ENCODE measurements at places on chromosomes 2 and 18.

- peak; percentile 40 for DNase-seq
Measured at GRCh38 chr2:6968319-6969100, 51.3 kb downstream of the RNF144A start.

DNA sequence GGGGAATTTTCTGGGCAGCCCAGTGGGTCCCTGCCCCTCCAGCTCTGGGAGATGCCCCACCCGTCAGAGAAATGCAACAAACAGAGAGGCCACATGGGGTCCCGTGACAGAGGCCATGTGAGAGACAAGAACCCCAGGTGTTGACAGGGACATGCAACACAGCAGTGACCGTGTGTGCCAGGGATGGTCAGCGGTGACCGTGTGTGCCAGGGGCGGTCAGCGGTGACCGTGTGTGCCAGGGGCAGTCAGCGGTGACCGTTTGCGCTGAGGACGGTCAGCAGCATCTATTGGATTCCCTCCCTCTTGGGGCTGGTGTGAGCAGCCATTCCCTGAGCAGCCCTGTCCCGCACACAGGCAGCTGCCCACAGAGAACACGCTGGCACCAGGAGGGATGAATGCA lies 146.6 kb upstream of the OTOS start:
- no peak for DNase-seq

DNA sequence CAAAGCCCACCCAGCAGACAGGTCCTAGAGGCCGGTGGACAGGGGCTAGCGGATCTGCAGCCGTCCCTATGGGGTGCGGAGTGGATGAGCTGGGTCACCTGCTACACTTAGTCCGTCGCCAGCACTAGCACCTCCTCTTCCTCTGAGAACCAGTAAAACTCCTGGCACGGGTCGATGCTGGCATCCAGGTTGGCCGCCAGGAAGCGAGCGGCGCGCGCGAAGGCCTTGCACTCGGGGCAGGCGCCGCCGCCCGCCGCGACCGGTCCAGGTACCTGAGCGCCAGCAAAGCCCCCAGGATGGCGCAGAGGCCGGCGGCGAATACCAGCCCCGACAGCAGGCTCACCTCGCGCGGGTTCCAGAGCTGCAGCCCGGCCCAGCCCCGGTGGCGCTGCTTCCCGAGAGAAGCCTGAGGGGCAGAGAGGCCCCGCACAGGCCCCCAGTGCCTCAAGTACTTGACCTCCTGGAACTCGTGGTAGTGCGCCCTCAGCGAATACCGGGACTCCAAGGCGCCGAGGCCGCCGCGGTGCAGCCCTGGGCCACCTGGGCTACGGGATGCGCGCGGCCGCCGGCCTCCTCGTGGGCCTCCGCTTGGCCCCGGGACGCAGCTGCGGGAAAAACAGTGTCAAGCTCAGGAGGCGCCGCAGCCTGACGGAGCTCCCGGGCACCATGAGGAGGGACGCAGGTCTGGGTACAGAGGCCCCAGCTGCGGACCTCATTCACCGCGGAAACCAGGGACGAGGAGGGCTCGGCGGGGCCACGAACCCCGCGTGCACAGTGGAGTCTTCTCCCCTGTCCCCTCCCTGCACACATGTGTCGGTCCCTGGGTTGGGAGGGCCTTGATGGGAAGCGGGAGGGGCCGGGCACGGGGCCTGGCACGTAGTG lies 27.5 kb upstream of the ALPP start:
- DNase-seq, result no peak

DNA sequence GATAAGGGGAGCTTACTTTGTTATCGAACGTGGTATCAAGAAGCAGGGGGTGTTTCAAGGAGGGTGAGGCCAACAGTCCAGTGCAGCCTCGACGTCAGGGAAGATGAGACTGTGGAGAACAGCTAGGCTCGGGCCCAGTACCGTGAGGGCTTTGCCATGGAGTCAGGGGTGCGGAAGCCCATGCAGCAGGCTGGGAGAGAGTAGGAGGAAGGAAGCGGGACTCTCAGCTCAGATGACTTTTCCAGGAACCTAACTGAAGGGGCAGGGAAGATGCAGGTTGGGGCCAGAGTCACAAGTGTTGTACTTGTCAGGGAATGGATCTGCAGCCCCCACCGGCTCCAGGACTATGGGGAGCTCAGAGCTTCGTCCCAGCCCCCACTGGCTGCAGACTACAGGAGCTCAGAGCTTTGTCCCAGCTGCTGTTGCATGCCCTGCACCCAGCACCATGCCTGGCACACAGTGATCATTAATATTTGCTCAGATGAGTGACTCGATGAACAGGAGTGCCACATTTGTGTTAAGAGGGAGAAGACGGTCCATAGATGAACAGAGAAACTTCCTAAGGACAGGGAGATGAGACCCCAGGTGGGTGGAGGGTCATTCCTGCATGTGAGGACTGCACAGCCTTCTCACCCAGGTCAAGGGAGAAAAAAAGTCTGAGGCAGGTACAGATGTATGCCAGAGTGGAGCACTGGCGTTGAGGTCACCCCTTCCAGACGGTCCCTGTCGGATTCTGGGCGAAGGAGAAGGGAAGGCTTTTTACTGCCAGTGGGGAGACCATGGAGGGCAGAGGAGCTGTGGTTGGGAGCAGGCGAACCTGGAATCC lies 36.4 kb downstream of the PTGR3 start:
- DNase-seq, result no peak

- DNase-seq, result no peak
Measured at GRCh38 chr18:9974279-9974915, 60.6 kb downstream of the VAPA start.

- DNase-seq, result no peak
Measured at GRCh38 chr2:159795841-159796690, 1.9 kb downstream of the CD302 start.

GRCh38 chr2:198440833-198441232 lies 636.4 kb downstream of the PLCL1 start:
- peak; percentile 26 for DNase-seq

- DNase-seq, result no peak
Measured at GRCh38 chr2:51297488-51297887, 265.6 kb upstream of the NRXN1 start.

DNA sequence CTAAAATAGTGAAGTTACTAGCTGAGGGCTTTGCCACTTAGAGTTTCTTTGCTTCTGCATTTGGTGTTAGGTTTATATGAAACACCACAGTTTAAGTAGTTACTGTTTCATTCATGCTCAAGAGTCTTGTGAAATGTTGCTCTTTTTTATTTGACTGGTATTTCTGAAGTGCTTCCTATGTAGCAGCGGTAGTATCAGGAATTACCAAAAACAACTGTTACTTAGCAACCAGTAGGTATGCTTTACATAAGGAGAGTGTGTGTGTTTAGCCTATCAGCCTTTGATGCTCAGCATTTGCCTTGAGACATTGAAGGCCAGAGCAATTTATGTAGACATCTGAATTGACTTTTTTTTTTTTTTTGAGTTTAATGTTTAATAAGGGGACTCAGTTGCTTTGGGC lies 3.6 kb downstream of the DIS3L2 start:
- no peak for DNase-seq

DNA sequence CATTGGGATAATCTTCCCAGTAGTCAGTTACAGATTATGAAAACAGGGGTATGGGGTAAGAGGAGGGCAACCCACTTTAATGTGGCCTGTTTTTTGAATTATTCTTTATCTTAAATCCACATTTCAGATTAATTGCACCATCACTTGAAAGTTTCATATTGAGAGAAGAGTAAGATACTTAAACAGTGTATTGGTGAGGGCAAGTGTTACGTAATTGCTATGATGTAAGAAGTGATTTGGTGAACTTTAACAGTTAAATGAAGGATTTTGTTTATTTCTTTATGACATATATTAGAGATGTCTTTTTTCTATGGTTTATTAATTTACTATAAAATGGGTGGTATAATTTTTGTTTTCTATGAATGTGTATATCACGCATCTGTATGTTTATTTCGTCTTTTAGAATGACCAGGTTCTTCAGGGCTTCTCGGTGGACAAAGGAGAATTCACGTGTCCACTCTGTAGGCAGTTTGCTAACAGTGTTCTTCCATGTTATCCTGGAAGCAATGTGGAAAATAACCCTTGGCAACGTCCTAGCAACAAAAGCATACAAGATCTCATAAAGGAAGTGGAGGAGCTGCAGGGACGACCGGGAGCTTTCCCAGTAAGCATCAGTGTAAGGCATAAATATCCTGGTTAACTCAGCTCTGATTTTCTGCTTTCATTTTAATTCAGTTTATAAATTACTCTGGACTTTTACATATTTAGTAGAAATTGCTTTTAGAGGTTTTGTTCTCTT lies 171.2 kb upstream of the MYO3B start:
- DNase-seq, result no peak

- no peak for DNase-seq
Measured at GRCh38 chr2:100831158-100831750, 11.3 kb downstream of the NPAS2 start.

GRCh38 chr2:26691881-26692278 lies 642 bp upstream of the KCNK3 start:
- no peak for DNase-seq

DNA sequence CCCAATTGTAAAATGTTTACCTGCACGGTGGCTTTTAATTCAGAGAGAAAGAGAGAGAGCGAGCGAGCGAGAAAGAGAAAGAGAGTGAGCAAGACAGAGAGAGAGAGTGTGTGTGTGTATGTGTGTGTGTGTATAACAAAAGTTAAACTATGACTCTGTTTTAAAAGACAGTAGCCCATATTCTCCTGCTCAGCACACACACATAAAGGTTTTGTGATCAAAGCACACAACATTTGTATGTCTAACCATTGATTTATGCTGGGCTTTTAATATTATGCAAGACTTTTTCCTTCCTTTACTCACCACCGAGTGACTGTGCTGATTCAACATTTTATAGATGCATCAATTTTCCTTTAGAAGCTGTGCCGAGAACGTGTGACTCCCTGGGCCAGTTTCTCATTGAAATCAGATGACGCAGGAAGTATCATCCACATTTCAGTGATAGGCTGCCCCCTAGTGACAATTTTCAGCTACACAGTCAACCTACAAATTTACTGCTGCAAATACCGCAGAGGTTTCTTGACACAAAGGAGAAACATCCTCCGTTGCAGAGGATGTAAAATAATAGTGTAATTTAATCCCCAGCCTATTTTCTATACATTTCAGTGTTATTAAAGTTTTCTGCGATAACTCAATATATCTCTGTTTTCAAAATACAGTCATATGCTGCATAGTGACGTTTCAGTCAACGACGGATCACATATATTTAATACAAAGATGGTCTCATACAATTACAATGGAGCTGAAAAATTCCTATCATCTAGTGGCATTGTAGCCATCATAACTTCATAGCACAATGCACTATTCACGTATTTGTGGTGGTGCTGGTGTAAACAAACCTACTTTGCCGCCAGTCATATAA lies 165.9 kb upstream of the TANK start:
- peak; percentile 91 for DNase-seq

GRCh38 chr2:144630459-144631215 lies 110.7 kb upstream of the ZEB2 start:
- peak; percentile 49 for DNase-seq

DNA sequence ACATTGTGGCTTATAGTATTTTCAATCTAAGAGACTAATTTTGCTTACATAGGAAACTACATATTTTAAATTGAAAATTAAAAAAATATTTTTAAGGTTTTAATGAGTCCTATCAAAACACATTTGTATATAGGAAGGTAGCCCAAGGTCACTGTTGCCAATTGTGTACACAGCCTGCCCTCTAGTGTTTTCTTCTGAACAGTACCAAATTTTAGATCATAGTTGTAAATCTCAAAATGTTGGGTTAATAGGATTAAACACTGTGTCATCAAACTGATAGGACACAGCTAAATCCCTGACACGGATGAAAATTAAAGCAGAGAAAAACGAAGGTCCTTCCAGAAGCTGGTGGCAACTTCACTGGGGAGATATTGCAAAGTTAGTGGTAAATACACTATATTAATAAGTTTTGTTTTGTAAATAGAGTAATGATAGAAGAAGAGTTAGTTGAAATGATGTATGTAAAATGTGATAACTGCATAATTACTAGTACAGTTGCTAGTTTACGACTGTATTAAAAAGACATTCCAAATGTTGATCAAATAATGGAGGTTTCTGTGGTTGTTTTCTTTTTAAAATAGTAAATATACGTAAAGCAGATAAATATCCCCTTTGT lies 19.7 kb downstream of the CLUL1 start:
- DNase-seq, result peak; percentile 62

- no peak for DNase-seq
Measured at GRCh38 chr18:55910296-55910695, 322.3 kb upstream of the TCF4 start.

DNA sequence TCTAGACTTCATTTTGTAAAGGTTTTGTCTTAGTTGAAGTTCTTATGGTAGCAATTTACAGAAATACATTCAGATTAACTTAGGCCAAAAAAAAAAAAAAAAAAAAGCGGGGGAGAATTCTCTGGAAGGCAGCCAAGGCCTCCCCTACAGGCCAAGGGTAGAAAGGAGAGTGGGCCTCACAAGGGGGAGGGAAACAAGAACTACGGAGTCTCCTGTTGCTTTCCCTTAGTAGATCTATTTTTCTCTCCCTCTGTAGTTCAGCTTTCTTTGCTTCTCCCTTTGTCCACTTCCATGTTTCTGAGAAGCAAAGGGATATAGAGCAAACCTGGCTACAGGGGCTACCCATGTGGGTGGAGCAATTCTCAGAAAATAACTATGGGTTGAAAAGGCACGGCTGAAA lies 2.4 kb upstream of the STK11IP start:
- peak; percentile 33 for DNase-seq
